ENCODE measurements at places on chromosomes 5 and 9.
A peak's percentile ranks its signal among the peaks of the same experiment; 100 is the strongest.

DNA sequence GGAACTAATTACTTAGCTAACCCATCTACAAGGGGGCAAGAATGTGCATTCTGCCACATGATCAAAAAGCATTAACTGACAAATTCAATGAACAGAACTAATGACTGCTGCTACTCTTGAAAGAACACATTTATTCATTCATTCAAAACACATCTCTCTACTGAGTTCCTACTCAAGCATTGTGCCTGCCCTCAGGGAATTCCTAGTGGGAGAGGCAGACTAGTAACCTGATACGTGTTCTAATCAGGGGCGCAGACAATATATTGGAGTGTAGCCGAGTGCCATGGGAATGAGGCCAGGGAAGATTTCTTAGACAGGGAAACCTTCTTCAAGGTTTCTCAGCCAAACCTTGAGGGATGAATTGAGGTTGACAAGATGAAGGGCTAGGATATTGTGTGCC, 56.7 kb upstream of the PAPPA start:
- DNase-seq: no peak

DNA sequence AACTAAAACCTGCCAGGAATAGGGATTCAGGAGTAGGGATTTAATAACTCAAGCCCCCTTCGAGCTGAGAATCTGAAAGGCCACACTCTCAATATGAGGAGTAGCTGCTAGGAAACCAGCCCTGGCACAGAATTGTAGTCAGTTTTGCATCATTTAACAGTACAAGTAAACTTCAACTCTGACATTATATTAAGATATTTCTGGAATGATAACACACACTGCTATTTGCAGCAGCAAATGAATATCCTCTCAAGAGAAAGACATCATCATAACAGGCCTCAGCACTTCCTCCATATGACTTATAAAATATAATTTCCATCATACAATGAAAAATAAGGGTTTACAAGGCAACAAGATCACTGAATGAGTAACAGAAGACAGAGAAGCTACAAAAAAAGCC, 138.2 kb upstream of the RFX3 start:
- no peak for DNase-seq

DNA sequence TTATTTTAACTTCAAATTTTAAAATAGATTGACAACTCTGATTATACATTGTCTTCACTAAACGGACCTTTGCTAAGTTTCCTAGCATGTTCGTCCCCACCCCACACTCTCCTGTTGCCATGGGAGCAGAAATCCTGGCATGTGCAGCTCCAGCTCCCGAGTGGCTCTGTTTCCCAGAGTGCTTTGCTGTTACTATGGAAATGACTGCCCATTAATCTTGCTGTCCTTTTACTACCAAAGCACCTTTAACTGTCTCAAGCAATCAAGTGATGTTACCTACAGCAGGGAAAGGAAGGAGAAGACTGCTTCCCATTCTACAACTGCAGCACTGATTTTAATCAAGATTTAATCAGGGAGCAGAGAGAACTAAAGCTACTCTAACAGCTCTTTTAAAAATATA, 212.0 kb upstream of the KIF2A start:
- peak; percentile 23 for DNase-seq

DNA sequence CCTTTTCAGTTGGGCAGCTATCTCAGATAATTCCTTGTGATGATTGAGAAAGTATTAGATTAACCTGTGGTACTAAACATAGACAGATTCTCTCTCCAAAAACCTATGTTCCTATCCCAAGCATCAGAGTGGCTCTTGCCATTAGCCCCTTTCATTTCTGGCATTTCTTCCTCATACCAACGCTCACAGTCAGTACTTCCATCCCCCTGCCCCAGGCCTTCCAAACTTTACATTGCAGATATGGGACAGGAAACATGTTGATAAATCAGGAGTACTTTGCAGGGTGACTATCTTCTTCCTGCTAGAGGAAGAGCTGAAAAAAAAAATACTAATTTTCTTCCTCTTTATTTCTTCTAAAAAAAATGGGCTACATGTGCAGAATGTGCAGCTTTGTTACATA, 442.6 kb upstream of the RGMB start:
- no peak for DNase-seq

GRCh38 chr5:61344187-61344944, 12.3 kb downstream of the ZSWIM6 start:
- no peak for DNase-seq

GRCh38 chr5:120546922-120547321, 82.8 kb downstream of the PRR16 start:
- DNase-seq: no peak

GRCh38 chr5:158320934-158321333, 462.0 kb upstream of the CLINT1 start:
- DNase-seq: no peak

GRCh38 chr5:113382731-113383130, 52.1 kb downstream of the TSSK1B start:
- no peak for DNase-seq

GRCh38 chr5:151706906-151707305, 20.2 kb upstream of the SPARC start:
- no peak for DNase-seq

DNA sequence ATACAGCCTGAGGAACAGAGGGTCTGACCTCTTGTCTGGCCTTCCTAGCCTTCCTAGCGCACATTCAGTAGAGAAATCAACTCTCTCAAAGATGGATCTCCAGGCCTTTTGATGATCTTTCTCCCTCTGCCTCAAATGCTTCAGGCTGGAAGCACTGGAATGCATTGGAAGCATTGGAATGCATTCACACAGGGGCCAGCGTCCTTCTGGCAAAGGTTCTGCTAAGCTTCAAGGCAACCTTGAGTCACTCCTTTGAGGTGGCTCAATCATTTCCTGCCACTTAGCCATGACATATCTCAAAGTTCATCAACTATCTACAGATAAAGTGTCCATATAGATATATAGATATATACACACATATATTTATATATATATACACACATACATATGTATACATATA, 42.9 kb downstream of the OR2K2 start:
- no peak for DNase-seq

- DNase-seq: no peak
Observed at GRCh38 chr9:12719431-12719830, 26.2 kb downstream of the TYRP1 start.

GRCh38 chr9:76866689-76867088, 39.2 kb downstream of the PRUNE2 start:
- no peak for DNase-seq

DNA sequence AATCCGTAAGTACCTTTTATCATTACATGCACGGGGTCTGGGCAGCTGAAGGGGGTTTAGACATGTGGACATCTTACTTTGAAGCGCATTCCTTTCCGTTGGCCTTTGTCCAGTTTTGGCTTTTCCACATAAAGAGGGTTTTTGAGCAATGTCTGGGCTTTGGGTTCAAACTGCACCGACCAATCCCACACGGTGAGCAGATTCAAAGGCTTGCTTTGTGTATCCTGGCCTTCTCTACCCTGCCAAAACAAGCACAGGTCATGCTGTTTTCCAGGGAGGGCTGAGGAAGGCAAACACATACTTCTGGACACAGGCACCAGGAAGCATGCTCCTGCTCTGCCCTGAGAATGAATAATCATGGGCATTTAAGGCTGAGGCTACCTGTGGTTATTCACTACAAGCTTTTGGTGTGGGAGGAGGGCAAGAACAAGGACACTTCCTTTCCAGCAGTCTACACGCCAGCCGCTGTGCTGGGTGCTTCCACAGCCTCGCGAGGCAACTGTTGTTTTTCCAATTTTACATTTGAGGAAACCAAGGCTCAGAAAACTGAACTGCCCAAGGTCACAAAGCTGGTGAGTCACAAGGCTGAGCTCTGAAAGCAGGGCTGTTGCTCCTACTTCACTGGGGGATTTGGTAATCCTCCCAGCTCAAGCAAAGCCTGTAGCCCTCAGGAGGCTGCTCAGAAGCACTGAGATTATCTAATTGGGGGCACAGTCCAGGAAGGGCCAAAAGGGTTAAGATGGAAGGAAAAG, 59.8 kb upstream of the GOLPH3 start:
- no peak for DNase-seq

DNA sequence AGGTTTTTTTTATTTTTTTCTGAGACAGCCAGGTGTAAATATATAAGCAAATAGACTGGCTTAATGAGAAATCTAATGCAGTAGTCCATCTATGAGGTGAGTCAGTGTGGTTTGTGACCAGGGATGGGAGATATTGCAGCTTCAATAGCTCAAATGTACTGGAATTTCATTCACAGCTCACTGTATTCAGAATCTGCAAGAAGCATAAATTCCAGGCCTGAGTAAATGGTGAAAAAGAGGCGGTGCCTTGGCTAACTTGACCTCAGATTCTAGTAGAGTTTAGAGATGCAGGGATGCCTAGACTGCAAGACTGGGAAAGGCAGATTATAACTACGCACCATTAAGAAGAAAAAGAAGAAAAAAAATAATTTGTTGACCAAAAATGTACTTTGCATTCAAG, 151.9 kb upstream of the SMC2 start:
- DNase-seq: no peak

DNA sequence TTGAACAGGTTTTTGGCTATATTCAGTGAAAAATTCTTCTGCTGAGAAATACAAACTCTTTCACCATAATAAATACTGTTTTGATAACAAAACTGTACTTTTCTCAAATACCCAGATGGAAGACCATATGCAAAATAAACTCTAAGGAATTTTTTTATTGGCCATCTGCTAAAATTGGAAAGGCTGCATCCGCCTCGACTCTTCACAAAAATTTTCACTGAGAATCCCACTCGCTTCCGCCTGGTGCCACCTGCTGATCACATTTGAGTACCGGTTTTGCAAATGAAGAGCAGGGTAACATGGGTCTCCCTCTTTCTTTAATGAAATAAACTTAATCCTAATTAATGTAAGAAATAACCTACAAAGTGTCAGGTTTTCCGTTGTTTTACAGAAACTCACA, 76.4 kb downstream of the TTLL11 start:
- DNase-seq: no peak

Measured in substantia nigra (tissue), 51 donors.